NCI-H345 (cell line): ENCODE measurements at places on chromosomes 1 and 21.

DNA sequence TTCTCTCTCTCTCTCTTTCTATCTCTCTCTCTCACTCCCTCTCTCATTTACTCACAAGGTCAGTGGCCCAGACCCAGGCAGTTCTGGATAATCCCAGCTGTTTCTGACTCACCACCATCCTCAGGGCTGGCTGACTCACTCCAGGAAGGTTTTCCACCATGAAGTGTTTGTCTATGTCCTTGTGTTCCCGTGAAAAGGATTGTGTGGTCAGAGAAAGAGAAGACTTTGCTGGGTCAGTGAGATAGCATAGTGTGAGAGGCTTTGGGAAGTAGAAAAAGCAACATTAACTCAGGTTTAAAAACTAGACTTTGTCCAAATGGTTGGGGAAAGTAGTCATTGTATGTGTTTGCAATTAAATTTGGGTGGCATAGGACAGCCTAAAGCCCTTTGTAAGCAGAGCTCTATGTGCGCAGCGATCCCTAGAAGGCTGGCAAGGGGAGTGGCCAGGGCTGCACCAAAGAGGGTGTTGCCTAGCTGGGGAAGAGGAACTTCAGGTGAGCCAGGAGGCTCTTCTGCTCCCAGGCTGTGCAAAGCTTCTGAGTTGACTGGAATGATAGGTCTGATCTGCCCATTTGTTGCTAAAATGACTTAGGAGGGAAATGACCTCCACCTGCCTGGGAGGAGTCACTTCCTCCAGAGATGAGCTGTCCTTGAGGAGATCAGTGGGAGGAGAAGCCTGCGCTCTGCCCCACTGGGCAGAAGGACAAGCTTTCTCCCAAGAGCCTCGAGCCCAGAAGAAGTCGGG lies 4.9 kb upstream of the CAPN2 start:
- peak; percentile 91 for DNase-seq

- no peak for DNase-seq
Observed at GRCh38 chr1:214718724-214719123, 115.7 kb downstream of the CENPF start.

DNA sequence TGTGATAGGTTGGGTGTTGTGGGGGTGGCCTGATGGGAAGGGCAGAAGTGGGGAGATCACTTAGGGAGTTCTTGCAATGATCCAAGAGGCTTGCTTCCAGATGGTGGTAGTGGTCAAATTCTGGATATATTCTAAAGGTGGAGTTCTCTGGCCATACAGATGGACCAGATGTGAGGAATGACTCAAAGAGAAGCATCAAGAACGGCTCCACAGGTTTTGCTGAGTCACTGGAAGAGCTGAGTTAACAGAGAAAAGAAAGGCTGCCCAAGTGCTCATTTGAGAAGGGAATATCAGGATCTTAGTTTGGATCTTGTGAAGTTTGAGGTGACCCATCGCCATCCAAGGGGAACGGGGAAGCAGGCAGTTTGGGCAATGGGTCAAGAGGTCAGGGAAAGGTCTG lies 192.9 kb upstream of the GALNT2 start:
- no peak for DNase-seq

DNA sequence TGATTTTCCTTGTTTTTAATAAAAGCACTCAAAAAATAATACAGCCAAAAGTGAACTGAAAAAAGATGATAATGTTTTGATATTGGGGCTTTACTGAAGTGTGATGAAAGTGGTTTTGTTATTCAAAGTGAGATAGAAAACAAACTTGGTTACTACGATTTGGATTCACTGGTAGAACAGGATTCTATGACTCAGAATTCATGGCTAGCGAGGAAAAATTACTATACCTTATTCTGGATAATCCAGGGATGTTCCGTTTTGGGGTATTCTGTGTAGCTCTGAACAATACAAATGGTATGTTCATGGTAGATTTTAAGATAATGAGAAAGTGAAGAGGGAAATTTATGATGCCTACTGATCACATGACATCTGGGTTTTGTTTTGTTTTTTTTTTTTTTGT lies 117.7 kb downstream of the NRDC start:
- no peak for DNase-seq

- DNase-seq: no peak
Observed at GRCh38 chr21:15692711-15693110, 37.1 kb upstream of the USP25 start.

DNA sequence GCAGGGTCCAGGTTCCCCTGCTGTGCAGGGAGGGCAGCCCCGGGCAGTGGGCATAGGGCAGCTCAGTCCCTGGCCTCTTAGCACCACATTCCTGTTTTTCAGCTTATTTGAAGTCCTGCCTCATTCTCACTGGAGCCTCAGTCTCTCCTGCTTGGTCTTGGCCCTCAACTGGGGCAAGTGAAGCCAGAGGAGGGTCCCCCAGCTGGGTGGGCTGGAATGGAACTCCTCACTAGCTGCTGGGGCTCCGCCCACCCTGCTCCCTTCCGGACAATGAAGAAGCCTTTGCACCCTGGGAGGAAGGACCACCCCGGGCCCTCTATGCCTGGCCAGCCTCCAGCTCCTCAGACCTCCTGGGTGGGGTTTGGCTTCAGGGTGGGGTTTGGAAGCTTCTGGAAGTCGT lies 32.8 kb upstream of the LHX4 start:
- no peak for DNase-seq
